ENCODE measurements at places on chromosomes 12 and 14.

GRCh38 chr14:72824051-72824450 lies 69.8 kb downstream of the DPF3 start:
- no peak for DNase-seq

GRCh38 chr12:93889516-93890212 lies 212.5 kb downstream of the CRADD start:
- no peak for DNase-seq

DNA sequence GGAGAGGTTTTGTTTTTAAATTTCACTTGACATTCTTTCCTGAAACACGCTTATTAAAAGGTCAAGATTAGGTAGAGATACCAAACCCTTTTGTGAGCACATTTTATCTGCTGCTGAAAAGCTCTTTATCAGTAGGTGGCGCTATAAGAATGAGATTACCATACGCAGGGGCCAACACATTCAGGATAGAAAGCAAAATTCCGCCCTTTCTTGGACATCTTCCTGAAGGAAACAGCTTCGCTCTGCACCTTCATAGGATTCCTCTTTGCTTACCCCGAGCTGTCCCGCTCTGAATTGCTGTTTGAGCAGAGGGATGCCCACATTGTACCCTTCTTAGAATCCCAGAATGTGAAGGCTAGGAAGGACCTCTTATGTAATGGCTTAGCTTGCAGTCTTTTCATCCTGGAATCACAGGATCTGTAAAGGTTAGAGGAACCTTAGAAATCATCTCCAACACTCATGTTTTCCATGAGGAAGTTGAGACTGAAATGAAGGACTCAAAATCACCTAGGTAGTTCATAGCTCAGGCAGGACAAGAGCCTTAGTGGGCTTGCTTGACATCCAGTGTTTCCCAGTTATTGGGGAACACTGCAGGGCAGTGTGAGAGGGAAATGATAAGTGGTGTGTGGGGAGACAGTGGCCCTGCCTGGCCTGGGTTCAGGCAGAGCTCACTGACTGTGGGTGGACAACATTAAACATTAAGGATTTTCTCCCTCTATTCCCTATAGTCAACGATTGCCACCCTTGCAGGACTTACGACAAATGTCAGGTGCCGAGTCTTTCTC lies 38.7 kb upstream of the CRY1 start:
- no peak for DNase-seq

DNA sequence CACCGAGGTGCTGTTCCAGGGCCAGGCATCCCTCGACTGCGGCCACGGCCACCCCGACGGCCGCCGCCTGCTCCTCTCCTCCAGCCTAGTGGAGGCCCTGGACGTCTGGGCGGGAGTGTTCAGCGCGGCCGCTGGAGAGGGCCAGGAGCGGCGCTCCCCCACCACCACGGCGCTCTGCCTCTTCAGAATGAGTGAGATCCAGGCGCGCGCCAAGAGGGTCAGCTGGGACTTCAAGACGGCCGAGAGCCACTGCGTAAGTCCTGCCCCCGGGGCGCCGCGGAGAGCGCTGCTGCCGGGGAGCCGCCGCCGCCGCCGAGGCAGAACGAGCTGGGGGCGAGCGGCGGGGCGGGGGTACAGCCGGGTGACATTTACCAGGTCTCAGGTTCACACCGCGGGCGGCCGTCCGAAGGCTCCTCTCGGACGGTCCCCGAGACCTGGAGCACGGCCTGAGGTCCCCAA lies 1.4 kb downstream of the PLXNC1 start:
- DNase-seq: peak; percentile 81

DNA sequence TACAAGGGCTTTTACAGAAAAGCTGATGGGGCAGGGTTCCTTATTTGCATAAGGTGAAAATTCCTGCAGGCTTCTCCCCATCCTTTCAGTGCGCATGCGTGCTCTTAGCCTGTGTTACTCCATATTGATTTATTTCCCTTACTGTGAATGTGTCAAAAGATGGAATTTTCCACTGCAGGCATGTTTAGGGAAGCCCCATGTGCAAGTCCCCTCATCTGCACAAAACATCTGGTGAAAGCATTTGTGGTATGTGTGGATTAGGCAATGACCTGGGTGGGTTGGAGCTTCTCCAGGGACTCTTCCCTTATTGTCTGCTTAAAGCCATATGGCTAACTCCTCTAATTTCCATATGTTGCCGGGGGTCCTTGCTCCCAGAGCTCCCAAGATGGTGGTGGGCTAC lies 912.7 kb upstream of the LRFN5 start:
- DNase-seq: no peak

DNA sequence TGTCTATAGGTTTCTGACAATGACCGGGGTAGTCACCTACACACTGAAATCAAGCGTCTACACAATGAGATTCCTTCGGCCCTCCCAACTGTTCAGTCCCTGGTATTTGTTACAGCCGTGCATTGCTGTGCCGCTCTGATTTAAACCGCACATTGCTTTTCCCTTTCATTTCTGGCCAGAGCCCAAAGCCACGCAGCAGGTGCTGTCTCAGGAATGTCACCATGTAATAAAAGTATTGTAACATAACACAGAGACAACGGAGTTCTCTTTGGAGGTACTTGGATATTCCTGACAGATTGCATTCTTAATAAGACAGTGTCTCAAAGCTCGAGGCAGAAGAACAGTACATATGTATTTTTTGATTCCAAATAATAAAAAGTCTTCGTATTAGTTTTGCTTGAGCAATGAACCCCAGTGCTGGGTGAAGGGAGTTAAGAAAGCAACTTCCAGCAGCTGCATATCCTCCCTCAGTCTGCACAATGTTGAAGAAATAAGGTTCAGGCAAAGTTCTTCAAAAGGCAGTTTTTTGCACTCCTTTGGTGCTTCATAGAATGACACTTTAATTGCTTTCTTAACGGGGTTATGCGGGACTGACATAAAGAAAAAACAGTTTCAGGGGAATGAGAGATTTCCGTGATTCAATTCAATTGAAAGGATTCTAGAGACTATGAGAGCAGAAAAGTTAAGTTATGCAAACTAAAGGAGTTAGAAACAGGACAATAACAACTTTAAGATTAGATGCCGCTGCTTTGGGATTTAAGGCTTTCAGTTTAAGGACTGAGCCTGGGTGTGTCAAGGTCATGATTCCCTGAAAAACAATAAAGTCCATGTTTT lies 288.7 kb upstream of the FLRT2 start:
- DNase-seq: peak; percentile 34

DNA sequence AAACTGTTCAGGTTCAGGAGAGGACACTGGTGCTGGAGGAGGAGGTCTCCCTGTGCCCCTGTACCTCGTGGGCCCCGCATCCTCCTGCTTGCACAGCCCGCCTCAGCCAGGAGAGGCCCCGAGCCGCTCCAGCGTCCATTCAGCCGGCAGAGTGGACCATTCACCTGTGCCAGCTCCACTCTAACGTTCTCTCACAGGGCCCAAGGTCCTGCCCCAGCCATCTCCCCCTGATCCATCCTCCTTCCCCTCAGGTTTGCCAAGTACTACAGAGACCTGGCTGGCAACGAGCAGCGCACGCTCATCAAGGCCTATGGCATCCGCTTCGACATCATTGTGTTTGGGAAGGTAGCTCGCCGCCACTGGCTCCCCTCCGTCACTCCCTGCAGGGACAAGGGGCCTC lies 22.2 kb downstream of the P2RX4 start:
- DNase-seq: no peak

GRCh38 chr14:41549282-41549681 lies 57.4 kb upstream of the LRFN5 start:
- DNase-seq: no peak

- no peak for DNase-seq
Measured at GRCh38 chr14:24975393-24975792, 74.6 kb downstream of the STXBP6 start.

DNA sequence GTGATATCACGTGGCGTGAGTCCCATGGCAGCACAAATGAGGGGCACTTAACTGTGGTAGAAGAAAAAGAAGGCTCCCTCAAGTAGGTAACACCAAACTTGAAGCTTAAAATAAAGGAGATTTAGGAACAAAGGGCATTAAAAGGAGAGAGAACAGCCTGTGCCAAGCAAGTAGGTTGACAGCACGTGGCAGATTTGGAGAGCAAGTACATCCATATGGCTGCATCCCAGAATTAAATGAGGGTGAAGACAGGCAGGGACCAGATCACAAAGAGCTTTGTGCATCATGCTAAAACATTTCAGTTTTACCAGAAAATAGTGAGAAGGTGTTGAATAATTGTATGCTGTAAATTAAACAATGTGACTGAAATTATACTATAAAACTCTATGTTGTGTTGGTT lies 32.8 kb downstream of the KCNMB4 start:
- DNase-seq: no peak

- peak; percentile 74 for DNase-seq
Measured at GRCh38 chr14:21070083-21070609, at the start of gene ARHGEF40. Gene ARHGEF40 (plus strand): TSS chr14:21070304. CDS start chr14:21070397, 93 bp downstream.

GRCh38 chr12:128724468-128725046 lies 99.2 kb downstream of the SLC15A4 start:
- DNase-seq: no peak

GRCh38 chr14:62916551-62916950 lies 128.7 kb downstream of the KCNH5 start:
- DNase-seq: no peak

DNA sequence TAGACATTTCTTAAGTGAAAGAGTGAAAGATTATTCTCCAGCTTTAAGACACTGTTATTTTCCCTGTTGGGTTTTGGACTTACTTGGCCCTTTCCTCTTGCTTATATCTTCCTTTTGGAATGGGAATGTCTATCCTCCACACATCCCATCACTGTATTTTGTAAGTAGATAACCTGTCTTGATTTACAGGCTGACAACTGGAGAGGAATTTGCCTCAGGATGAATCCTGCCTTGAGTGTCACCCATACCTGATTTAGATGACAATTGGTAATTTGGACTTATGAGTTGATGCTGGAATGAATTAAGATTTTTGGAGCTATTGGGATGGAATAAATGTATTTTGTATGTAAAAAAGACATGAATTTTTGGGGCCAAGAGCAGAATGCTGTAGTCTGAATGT lies 74.2 kb upstream of the KICS2 start:
- DNase-seq: no peak

DNA sequence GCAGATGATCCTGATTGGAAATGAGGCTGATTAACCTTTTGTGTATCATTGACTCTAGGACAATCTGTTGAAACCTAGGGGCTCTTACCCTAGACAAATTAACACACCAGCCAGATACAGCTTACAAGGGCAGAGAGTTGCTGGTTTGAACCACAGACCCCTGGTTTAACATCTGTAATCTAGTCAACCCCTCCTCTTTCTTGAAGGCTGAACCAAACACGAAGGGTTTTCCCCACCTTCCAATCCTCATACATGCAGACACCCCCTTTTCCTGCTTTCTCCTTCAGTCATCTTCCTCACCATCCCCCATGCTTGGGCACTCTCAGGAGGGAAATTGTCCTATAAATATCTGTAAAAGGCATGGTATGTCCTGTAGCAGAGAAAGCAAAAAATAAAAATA lies 126.0 kb upstream of the HIF1A start:
- no peak for DNase-seq

DNA sequence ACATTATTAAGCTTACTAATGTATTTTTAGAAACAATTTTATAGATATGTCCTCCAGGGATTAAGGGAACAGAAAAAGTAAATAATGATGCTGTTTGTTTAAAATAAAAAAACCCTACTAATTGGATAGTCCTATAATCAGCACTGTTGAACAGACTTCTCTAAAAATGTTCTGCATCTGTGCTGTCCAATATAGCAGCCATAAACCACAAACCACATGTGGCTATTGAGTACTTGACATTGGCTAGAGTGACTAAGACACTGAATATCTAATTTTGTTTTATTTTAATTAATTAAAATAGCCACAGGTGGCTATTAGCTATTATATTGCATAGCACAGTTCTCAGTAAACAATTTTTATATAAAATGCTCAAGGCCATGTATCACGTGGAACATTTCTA lies 210.4 kb downstream of the DPY19L2 start:
- DNase-seq: no peak

DNA sequence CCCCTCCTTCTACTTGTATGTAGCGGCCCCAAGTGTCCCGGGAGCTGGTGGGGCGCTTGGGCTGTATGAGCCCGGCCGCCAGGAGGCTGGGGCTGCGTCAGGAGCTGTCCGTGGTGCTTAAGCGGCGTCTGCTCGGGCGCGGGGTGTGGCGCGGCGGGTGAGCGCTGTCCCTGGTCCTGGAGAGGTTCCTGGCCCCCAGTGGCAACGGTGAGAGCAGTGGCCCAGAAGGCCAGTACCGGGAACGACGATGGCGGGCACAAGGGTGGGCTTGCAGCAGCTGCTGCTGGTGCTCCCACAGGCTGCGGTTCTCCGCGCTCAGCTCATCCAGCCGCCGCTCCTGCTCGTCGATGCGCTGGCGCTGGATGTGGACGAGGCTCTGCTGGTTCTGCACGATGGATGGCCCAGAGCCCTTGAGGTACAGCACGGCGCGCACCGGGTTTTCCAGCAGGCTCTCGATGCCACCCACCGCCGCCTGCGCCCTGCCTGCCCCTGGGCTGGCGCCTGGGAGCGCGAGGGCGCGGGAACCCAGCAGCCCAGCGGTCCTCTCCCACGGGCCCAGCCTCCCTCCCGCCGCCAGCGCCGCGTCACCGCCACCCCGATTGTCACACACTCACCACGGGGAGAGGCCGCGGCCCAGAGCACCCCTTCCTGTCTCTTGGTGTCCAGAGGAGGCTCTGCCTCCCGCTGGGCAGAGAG lies 41.9 kb upstream of the FKBP4 start:
- DNase-seq: peak; percentile 94

- DNase-seq: peak; percentile 84
Measured at GRCh38 chr14:89915114-89915878, 39.2 kb downstream of the EFCAB11 start.

DNA sequence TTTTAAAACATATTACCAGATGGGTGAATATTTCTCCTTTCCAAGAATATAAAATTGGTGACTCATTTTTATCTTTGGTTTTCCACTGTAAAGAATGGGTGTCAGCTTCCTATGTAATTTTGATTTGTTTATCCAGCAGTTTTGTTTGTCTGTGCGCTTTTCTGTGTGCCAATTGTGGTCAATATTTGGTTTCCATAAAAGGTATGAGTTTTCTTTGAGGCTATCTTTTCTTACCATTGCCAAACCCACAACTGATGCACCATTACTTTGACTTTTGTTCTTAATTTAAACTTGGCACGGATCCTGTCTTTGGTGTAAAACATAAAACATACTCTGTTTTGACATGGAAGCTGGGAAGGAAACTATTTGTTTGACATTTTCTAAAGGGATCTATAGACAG lies 78.8 kb upstream of the NAV3 start:
- DNase-seq: no peak

- DNase-seq: no peak
Measured at GRCh38 chr12:51662728-51663154, 71.7 kb downstream of the SCN8A start.

DNA sequence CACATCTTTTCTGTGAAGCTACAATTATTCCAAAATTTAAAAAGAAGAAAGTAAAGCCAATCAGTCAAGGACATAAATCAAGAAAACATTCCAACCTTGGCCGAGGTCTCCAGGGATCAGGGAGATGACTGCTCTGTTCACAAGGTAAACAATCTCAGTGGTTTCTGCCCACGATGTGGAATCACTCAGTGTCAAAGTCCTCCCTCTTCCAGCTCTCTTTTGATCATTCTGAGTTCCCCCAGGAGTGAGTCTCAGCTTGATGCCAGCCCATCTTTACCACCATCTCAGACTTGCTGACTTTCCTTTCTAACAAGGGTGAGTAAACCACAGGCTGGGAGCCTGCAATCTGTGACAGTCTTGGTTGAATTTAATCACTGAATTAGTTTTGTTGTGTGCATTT lies 4.8 kb upstream of the SERPINA9 start:
- DNase-seq: no peak
